ENCODE measurements at places on chromosomes 2 and 18. TPM values are rescaled to one million over a fixed set of nuclear protein-coding genes. Genes with fewer than 3 reads are reported as not detected.

DNA sequence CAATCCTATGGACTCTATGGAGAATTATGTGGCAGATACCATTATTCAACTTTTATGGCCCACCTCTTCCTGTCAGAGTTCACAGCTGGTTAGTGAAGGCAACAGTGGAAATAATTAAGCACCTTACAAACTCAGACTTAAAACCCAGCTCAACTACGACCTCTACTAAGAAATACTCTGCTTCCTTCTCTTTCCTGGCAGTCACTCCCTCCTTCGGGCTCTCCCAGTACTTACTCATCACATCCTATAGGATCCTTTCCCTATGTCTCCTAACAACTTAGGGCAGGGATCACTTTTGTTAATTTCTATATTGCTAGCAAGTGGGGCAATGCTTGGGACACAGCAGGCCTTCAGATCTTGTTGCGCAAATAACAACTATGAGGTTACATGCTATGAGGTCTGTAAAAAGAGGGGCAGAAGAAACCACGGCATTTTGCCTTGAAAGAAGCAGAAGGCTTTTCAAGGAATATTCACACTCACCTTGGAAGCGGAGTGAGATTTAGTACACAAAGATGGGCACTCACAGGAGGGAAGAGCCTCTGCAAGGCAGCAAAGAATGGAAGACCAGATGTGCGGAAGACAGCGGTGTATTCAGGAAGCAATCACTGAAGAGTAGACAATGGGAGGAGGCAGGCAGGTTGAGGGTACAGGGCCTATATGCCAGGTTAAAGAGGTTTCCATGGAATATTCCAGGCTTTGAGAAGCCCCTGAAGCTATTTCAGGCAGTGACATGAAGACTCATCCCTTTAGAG lies 2.1 kb downstream of the STK39 start:
- no peaks in the 10 kb centered on the region for H3K27me3 ChIP-seq
- H3K27ac ChIP-seq: peak overlapping the region; percentile 21
- peaks cover 33% of the 10 kb centered on the region for H3K4me1 ChIP-seq
- DNase-seq: no peak
- no peaks in the 10 kb centered on the region for H3K36me3 ChIP-seq

DUSP2 gene
- total RNA-seq: 6.0 TPM

TPO gene
- total RNA-seq: 1.0 TPM

VWC2L gene
- total RNA-seq: not detected

DNA sequence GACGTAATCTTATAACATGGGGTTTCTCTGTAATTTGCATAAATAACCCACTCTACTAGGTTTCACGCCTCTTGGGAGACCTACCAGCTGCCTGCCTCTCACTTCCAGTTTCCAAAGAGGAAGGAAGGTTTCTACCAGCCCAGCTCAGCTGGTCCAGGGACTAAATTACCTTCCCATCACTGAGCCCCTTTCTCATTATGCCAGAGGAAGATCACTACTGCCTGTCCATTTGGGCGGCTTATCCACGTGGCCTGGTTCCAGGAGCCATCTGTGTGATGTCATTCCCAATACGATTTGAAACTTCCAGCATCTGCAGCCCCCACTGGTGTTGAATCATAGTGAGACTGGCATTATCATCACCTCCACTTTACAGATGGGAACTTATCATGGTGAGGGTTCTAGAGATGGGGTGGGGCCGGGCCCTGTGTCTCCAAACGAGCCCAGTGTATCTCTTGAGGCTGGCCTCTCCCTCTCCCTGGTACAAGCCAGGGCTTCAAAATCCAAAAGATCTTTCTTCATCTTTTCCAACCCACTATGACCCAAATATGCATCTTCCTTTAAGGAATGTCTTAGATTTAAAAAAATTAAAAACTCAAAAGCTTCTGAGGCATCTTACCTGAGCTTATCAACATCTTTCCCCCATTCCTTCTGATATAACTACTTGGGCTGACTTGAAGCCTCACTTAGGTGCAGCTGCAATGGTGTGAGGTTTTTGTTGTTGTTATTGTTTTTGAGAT lies 140.8 kb downstream of the DDX1 start:
- H3K4me3 ChIP-seq: no peak overlapping the region
- H3K27me3 ChIP-seq: no peaks in the 10 kb centered on the region
- H3K36me3 ChIP-seq: no peaks in the 10 kb centered on the region
- no peak overlapping the region for H3K27ac ChIP-seq

- no peaks in the 10 kb centered on the region for H3K36me3 ChIP-seq
- no peaks in the 10 kb centered on the region for H3K27me3 ChIP-seq
- no peak overlapping the region for H3K4me3 ChIP-seq
- DNase-seq: no peak
- H3K4me1 ChIP-seq: no peaks in the 10 kb centered on the region
Observed at GRCh38 chr2:226216575-226216974, 583.0 kb downstream of the IRS1 start.

- H3K36me3 ChIP-seq: no peaks in the 10 kb centered on the region
- H3K4me3 ChIP-seq: no peak overlapping the region
- no peaks in the 10 kb centered on the region for H3K4me1 ChIP-seq
- no peak overlapping the region for H3K27ac ChIP-seq
- no peaks in the 10 kb centered on the region for H3K27me3 ChIP-seq
Observed at GRCh38 chr2:96156011-96156820, 11.0 kb upstream of the DUSP2 start.

NYAP2 gene
- not detected for total RNA-seq

DNA sequence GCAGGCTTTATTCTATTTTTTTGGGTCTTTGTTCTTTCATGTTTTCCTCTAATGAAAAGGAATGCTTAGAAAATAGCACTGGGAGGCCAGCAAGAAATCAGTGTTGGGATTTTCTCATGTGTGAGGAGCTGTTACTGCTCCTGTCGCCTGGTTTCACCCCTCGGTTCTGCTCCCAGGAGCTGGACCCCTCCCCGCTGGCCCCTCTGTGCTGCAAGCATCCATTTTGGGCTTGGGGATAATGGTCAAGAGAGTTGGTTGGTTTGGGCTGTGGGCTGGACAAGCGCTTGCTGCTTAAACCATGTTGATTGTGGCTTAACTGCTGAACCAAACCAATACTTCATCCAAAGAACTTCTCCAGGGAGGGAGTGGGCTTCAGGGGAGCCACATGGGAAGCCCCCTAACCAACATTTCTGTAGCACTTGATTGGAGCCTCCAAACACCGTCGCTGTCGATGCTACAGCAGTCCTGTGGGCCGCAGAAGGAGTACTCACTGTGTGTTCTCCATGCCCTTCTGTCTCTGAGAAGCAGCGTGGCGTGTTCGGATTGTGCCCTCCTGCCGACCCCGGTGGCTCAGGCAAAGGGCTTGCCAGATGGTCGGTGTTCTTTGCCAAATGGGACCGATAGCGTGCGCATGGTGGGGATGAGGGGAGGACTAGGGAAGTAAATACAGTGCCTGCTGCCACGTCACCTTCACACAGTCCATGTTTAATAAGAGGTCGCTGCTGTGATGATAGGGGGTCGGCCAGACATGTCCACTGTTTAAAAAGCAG lies 40.0 kb downstream of the AGAP1 start:
- no peaks in the 10 kb centered on the region for H3K36me3 ChIP-seq
- peaks cover 32% of the 10 kb centered on the region for H3K4me1 ChIP-seq
- no peaks in the 10 kb centered on the region for H3K27me3 ChIP-seq
- no peak overlapping the region for H3K27ac ChIP-seq
- no peak for DNase-seq

- H3K27ac ChIP-seq: no peak overlapping the region
- H3K36me3 ChIP-seq: no peaks in the 10 kb centered on the region
- no peak overlapping the region for H3K4me3 ChIP-seq
- H3K4me1 ChIP-seq: no peaks in the 10 kb centered on the region
Observed at GRCh38 chr18:68340606-68341005, 374.3 kb downstream of the TMX3 start.

DNA sequence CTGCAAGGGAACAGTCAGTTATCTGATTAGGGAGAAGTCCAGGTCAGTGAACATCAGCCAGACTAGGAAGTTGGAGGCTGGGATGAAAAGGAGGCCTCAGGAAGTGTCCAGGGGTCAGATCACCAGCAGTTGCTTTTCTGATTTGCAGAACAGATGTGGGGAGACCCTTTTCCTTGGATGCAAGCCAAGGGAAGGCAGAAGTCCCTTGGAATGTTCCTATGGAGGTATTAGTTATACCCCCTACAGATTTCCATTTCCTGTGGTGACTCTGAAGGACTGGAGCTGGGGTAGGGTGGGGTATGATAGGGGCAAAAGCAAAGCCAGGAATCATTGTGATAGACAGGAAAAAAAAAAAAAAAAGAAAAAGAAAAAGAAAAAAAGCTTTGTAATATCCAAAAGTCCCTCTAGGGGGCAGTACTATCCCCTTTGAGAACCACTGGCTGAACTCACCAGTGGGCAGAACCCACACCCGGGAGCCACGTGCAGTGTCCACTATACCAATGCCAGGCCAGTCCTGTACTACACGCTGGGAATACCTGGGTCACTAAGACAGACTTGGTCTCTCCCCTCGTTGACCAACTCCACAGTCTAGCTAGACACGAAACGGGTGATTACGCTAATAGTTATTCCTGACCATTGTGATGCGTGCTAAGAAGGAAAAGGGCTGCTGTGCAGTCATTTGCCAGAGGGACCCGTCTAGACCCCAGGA lies 7.4 kb downstream of the DYSF start:
- H3K4me3 ChIP-seq: no peak overlapping the region
- H3K4me1 ChIP-seq: peaks cover 6% of the 10 kb centered on the region
- DNase-seq: no peak
- no peak overlapping the region for H3K27ac ChIP-seq

GAL3ST2 gene
- not detected for total RNA-seq

DNA sequence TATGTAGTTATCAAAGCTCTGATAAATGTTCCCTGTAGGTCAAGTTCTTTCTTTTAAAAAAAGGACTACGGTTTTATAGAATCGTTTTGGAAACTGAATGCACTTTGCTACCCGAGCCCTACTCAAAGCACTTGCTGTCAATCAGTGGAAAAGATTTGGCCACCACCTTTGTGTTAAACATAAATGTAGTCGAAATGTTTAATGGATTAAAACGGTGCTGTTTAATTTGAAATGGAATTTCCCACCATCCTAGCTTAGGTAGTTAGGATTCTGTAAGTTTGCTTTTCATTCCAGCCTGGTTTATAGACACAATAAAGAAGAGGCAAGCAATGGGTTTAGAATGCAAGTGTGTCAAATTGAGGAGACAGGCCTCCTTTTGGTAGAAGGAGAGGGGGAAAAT lies 69.4 kb upstream of the MMADHC start:
- no peak overlapping the region for H3K27ac ChIP-seq
- no peaks in the 10 kb centered on the region for H3K36me3 ChIP-seq
- H3K4me1 ChIP-seq: peaks cover 6% of the 10 kb centered on the region

DNA sequence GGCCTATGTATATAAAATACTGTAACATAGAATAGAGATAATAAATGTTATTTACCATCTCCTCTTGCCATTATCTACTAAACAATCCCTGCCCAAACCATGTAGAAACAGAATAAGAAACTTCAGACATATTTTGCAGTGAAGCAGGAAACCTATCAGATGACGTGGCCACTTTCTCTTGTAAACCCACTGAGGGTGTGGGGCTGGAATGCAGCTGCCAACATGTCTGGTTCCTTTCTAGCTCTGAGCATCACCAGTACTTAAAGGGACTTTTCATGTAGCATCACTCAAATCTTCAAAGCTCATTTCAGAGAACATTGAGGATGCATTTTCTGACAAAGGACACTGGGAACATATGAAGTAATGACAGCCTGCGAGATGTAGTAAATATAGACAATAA lies 251.8 kb downstream of the LPIN1 start:
- no peaks in the 10 kb centered on the region for H3K36me3 ChIP-seq
- DNase-seq: no peak
- no peak overlapping the region for H3K27ac ChIP-seq
- no peak overlapping the region for H3K4me3 ChIP-seq

Data from body of pancreas (tissue), 4 donors.